ENCODE measurements at places on chromosomes 1 and 21. TPM values are rescaled to one million over a fixed set of nuclear protein-coding genes. Genes with fewer than 3 reads are reported as not detected.

Gene AKR7A3
- total RNA-seq: 0.11 TPM

Gene FMO1
- total RNA-seq: not detected

Gene PTBP2
- total RNA-seq: 13.4 TPM

Gene AMY1B
- not detected for total RNA-seq

Gene LAMC2
- 13.0 TPM for total RNA-seq

Gene ADORA1
- total RNA-seq: not detected

Gene KIRREL1
- 42.8 TPM for total RNA-seq

Gene PRKCZ
- 0.59 TPM for total RNA-seq

Gene CRNN
- not detected for total RNA-seq

Gene CRABP2
- 0.46 TPM for total RNA-seq

Gene RXFP4
- total RNA-seq: 0.14 TPM

Gene OR10Z1
- total RNA-seq: not detected

Gene FAM131C
- total RNA-seq: 0.20 TPM

Gene FMO5
- total RNA-seq: 0.73 TPM

Gene RGS13
- not detected for total RNA-seq

Gene CD52
- not detected for total RNA-seq

Gene IGSF3
- total RNA-seq: 0.60 TPM

Gene DCST2
- total RNA-seq: not detected

Gene FAM177B
- total RNA-seq: not detected

Gene DENND2C
- 0.32 TPM for total RNA-seq

Gene MPZ
- total RNA-seq: 0.99 TPM

Gene VPS13D
- total RNA-seq: 24.4 TPM

Gene OR14A16
- total RNA-seq: not detected

Gene NEXN
- total RNA-seq: 4.4 TPM

Gene PRDM16
- 0.35 TPM for total RNA-seq

Gene PCAT6
- 0.26 TPM for total RNA-seq

Gene QSOX1
- total RNA-seq: 139 TPM

Gene MRPS21
- total RNA-seq: 60.9 TPM

Gene FCGR2B
- total RNA-seq: not detected

Gene TDRD5
- total RNA-seq: not detected

Gene TRIM62
- total RNA-seq: 1.1 TPM

Gene RIPPLY3
- total RNA-seq: not detected

Gene TMEM269
- not detected for total RNA-seq

Gene AADACL3
- not detected for total RNA-seq

Gene RUNX1
- 5.4 TPM for total RNA-seq

Gene AK5
- 2.5 TPM for total RNA-seq

Gene LRRC39
- 0.20 TPM for total RNA-seq

Gene SHISAL2A
- not detected for total RNA-seq

Gene TMEM222
- total RNA-seq: 26.3 TPM

Gene MPL
- total RNA-seq: not detected

Gene AIM2
- not detected for total RNA-seq

Gene LHX8
- total RNA-seq: not detected

Gene TRIM67
- not detected for total RNA-seq

Gene RAB25
- not detected for total RNA-seq

Gene ODR4
- 18.3 TPM for total RNA-seq

Gene RPE65
- not detected for total RNA-seq

Gene AQP10
- total RNA-seq: 0.13 TPM

Gene CFHR3
- total RNA-seq: not detected
